Left kidney (tissue), 8 donors: ENCODE measurements at places on chromosomes 4 and X. TPM values are rescaled to one million over a fixed set of nuclear protein-coding genes. Genes with fewer than 3 reads are reported as not detected.
A peak's percentile ranks its signal among the peaks of the same experiment; 100 is the strongest.

VCX3B gene
- polyA plus RNA-seq: 0.23 TPM

CXCL11 gene
- not detected for polyA plus RNA-seq

MAGEC2 gene
- polyA plus RNA-seq: not detected

AFP gene
- 746 TPM for polyA plus RNA-seq

SLIT2 gene
- 56.6 TPM for polyA plus RNA-seq

GRCh38 chr4:70713453-70714078 lies 8.2 kb upstream of the RUFY3 start:
- no peak for DNase-seq

GRCh38 chr4:11436673-11437072 lies 8.0 kb upstream of the HS3ST1 start:
- no peak for DNase-seq

DNA sequence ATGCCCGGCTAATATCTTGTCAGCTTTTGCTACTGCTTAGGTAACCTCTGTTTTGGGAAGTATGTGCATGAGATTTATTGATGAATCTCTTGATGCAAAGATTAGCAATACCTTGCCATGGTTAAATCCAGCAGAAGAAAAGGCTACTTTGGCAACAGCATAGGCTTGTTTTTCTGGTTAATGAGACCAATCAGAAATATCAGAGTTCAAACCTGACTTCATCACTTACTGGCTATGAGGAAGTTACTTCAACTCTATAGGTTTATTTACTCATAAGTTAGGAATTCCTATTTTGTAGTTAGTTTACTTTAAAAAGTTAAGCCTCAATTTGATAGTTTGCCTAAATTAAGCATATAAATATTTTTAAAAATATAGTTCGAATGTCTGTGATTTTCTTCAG lies 93.1 kb downstream of the PDLIM5 start:
- no peak for DNase-seq

DNA sequence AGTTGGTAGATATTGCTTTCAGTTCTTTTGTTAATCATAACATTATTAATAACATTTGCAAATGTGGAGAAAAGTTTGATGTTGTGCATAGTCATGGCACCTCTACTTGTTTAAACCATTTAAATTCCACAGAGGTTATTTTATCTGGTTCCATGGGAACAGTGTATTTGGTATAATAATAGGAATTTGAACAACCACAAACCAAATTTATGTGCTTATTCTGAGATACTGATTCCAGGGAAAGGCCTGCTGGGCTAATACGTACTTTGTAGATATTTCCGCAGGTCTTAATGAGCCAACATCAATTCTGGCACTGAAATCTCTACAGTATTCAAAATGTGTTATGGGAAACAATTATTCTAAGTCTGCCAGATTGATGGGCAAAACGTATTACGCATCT lies 319.0 kb downstream of the DKK2 start:
- DNase-seq: no peak

DNA sequence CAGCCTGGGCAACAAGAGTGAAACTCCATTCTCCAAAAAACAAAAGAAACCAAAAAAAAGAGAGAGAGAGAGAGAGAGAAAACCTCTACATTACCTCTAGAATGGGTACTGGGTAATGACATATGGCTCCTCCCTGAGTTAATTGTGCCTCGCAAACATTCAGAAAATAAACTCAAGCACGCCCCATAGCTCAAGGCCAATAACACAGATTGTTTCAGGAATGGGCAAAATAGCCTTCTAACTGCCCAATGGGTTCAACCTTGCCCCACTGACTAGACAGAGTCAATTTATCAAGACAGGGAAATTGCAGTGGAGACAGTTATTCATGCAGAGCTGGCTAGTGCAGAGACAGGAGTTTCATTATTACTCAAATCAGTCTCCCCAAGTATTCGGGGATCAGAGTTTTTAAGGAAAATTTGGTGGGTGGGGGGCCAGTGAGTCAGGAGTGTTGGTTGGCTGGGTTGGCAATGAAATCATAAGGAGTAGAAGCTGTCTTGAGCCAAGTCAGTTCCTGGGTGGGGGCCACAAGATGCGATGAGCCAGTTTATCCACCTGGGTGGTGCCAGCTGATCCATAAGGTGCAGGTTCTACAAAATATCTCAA lies 25.1 kb downstream of the NIPAL1 start:
- DNase-seq: no peak

DNA sequence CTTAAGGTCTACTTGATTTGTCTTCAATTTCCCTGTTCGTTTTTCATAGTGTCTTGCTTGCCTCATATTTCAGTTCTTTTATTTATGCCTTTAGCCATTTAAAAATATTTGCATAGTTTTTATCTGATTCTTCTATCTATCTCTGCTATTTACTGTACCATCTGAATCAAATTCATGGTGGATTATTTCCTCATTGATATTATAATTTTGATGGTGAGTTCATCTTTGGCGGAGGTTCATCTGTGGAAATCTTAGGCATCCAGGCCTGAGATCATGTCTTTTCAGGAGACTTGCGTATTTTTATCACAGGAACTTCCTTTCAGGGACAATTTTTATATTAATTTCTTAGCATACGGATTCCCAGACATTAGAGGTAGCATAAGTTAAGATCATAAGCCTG lies 275.2 kb downstream of the STPG2 start:
- DNase-seq: no peak

DNA sequence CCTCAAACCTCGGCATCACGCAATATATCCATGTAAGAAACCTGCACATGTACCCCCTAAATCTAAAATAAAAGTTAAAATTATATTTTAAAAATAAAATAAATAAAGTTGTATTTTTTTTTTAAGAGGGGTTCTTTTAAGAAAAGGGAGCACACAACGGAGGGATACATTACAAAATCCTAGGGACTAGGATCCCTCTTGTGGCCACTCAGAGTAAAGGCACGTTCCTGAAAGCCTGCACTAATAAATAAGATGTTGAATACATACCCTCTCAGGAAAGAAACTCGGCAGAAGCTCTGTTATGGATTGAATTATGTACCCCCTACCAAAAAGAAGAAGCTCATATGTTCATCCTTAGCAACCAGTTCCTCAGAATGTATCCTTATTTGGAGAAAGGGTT lies 50.9 kb upstream of the PRDX4 start:
- DNase-seq: peak; percentile 3

GRCh38 chrX:69192603-69193002 lies 27.4 kb upstream of the PJA1 start:
- no peak for DNase-seq

DNA sequence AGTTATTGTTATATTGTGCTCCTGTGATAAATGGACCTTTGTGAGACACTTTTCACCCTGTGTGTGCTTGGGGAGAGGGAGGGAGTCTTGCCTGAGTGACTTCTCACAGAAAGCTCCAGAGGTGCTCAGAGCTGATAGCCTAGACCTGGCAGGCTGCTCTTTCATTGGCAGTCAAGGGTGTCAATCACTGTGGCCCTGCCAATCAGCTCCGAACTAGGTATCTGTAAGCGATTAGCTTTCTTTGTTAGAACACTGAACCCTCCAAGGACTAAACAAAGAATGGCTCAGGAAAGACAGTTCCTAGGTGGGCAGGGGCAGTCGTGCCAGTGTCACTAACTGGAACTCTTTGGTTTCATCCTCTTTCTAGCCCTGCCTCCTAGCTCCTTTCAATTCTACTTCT lies 2.7 kb upstream of the NALF2 start:
- DNase-seq: no peak

DNA sequence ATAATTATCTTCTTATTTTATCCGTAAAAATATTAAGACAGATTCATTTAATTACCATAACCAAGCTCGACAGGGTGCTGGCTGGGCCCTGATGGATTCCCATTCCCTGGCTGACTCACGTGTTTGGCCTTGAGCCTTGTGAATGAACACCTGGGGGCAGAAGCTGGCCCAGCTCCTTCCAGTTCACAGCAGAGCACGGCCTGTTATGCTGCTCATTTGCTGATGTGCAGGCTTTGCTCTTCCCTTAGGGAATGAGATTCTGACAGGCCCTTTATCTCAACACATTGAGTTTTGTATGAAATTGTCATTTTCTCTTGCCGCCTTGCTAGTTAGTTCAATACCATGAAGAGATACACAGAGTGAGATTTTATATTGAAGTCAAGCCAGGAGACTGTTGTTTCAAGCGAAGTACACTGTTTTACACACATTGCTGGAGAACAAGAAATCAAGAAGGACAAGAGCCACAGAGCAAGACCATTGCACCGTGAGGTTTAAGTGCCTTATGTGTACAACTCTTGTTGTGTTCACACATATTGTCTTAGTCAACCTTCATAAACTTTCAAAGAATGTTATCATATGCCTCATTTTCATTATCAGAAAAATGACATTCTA lies 1583.3 kb downstream of the STIM2 start:
- no peak for DNase-seq

- no peak for DNase-seq
Observed at GRCh38 chrX:27078371-27078770, 384.8 kb downstream of the PPP4R3C start.

- DNase-seq: no peak
Observed at GRCh38 chr4:38723726-38724474, 58.9 kb downstream of the TLR10 start.

- no peak for DNase-seq
Observed at GRCh38 chr4:147340591-147341120, 140.2 kb upstream of the EDNRA start.

- DNase-seq: no peak
Observed at GRCh38 chrX:21962361-21962760, 21.9 kb downstream of the SMS start.

GRCh38 chr4:142264961-142265360 lies 581.1 kb downstream of the INPP4B start:
- no peak for DNase-seq

- no peak for DNase-seq
Observed at GRCh38 chr4:91448668-91449330, 855.0 kb upstream of the GRID2 start.

GRCh38 chr4:37023504-37023903 lies 221.0 kb upstream of the NWD2 start:
- DNase-seq: no peak
